ENCODE measurements at places on chromosomes 6 and 20.

- no peak for DNase-seq
Measured at GRCh38 chr6:11278207-11278559, 45.7 kb upstream of the NEDD9 start.

DNA sequence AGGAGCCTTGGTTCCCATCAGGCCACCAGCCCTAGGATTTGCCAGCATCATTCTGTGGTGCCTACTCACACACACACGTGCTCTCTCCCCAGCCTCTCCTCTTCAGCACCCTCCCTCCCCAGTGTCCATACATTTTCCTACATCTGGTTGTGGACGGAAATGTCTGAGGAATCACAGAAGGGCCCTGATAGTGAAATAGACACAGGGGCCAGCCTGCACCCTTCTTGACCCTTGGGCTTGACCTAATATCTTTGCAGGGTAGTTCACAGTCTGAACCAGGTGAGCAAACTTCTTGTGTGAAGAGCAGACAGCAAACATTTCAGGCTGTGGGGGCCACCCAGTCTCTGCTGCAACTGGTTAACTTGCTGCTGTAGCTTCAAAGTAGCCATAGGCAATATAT, 108.5 kb upstream of the NXT1 start:
- no peak for DNase-seq

DNA sequence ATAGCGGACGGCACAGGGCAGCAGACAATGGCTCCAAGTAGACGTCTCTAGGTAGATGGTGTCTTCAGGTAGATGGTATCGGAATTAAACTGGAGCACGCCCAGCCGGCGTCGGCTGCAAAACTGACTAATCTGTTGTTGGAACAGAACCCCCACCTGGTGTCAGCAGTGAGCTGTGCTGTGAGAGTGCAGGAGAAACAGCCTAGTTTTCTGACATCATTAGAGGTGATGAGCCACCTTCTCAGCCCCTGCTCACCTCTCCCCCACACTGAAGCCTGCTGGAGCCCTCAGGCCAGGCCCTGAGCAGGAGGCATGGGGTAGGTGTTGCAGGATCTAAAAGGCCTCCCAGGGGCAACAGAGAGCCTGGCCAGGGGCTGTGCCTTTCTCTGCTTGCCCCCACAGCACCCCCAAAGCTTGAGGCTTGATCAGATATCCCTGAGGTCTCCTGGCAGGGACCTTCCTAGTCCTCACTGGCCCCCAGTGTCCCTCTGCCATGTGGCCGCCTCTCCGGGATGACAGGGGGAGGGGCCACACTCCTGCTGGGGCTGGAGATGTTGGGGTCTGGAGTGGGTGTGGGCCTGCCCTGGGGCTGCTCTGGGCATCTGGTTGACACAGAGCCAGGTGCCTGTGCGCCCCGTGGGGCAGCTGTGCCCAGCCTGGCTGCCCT, 6.9 kb upstream of the HELZ2 start:
- DNase-seq, result peak; percentile 51

- DNase-seq, result no peak
Measured at GRCh38 chr6:13469693-13470092, 17.7 kb downstream of the GFOD1 start.

GRCh38 chr6:6869094-6869493, 238.7 kb upstream of the RREB1 start:
- no peak for DNase-seq

DNA sequence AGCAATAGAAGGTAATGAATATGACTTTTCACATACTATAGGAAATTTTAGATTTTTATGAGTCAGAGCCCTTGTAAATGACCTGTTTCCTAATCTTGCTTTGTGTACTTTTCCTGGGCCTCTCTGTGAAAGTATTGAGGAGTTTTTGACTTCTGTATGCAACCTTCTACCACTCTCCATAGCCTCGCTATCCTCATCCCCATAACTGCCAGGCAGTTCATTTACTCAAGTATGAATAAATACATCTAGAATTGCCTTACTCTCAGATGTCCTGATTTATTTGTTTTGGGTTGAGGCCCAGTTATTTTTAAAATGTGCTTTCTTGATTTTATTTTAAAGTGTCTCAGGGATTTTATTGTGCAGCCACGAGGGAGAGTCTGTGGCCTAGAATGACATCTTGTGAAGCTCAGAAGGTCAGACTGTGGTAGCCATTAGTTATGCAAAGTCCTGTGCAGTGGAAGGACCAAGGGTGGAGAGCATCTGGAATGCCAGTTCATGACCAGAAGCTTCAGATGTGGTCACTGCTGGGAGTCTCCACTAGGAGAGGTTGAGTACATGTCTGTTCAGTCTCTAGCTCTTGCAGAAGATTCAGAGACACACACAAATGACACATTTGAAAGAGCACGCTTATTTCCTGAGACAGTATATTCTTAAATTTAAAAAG, 346.2 kb upstream of the IMPG1 start:
- no peak for DNase-seq

DNA sequence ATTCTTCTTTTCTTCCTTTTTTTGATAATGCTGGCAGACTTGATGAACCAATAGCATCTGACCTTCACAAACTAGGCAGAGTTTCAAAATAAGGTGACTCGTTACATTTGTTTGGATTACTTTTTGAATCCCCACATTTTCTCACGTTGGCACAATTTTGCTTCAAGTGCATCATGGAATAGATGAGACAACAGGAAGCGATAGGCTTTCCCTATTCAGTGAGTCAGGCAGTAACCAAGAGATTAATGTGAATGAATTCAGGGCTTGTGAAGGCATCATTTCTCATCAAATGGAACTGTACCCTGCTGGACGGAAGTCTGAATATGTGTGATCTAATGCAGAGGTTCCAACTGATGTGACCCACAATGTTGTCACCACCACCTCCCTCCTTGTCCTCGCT, 10.7 kb downstream of the RFPL4B start:
- no peak for DNase-seq

DNA sequence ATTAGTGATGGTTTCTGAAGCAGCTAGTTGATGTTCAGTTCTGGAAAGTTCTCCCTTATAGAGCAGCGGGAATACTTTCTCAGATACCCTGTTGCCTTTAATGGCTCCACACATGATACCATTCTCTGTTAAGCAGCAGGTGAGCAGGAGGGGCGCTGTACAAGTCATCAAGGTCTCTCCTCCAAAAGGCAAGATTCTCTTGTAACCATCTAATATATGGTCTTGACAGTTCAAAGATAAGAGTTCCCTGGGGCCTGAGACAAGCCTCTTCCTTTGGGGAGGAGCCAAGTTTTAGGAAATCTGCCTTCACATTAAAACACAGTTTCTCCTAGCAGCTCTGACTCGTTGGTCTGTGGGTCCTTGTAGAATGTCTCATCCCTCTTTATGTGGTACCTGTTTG, 258.2 kb downstream of the QKI start:
- no peak for DNase-seq

GRCh38 chr20:61898405-61898804, 167.3 kb downstream of the TAF4 start:
- DNase-seq, result no peak

GRCh38 chr6:17663226-17663625, 43.5 kb downstream of the NUP153 start:
- no peak for DNase-seq

- DNase-seq, result no peak
Measured at GRCh38 chr6:62940848-62941247, 270.4 kb upstream of the FKBP1C start.

- no peak for DNase-seq
Measured at GRCh38 chr6:107690643-107691061, 133.5 kb downstream of the SCML4 start.

DNA sequence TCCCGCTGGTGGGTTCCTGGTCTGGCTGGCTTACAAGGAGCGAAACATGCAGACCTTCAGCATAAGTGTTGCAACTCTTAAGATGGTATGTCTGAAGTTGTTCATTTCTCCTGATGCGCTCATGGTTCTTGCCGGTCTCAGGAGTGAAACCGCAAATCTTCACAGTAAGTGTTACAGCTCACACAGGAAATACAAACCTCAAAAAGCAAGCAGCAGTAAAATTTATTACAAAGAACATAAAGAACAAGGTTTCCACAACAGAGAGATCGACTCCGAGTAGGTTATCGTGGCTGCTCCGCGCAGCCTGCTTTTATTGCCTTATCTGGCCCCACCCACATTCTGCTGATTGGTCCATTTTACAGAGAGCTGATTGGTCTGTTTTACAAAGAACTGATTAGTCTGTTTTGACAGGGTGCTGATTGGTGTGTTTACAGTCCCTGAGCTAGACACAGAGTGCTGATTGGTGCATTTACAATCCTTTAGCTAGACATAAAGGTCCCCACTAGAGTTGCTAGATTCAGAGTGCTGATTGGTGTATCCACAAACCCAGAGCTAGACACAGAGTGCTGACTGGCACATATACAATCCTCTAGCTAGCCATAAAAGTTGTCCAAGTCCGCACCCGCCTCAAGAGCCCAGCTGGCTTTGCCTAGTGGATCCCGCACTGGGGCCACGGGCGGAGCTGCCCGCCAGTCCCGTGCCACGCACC, 39.2 kb downstream of the TRIM27 start:
- DNase-seq, result peak; percentile 60
